Osteocyte (in vitro differentiated cells): ENCODE measurements at places on chromosomes 7 and 10. TPM values are rescaled to one million over a fixed set of nuclear protein-coding genes. Genes with fewer than 3 reads are reported as not detected.

DNA sequence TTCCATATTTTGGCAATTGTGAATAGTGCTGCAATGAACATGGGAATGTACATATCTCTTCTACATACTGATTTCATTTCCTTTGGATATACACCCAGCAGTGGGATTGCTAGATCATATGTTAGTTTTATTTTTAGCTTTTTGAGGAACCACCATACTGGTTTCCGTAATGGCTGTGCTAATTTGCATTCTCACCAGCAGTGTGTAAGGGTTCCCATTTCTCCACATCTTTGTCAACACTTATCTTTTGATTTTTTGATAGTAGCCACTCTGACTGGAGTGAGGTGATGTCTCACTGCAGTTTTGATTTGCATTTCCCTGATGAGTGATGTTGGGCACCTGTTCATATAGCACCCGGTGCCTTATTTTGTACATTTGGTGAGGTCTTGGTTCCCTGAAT lies 519.6 kb downstream of the REEP3 start:
- H3K4me1 ChIP-seq: peaks cover 14% of the 10 kb centered on the region
- H3K4me3 ChIP-seq: no peak overlapping the region
- H3K36me3 ChIP-seq: no peaks in the 10 kb centered on the region
- peaks cover 10% of the 10 kb centered on the region for H3K27me3 ChIP-seq

DNA sequence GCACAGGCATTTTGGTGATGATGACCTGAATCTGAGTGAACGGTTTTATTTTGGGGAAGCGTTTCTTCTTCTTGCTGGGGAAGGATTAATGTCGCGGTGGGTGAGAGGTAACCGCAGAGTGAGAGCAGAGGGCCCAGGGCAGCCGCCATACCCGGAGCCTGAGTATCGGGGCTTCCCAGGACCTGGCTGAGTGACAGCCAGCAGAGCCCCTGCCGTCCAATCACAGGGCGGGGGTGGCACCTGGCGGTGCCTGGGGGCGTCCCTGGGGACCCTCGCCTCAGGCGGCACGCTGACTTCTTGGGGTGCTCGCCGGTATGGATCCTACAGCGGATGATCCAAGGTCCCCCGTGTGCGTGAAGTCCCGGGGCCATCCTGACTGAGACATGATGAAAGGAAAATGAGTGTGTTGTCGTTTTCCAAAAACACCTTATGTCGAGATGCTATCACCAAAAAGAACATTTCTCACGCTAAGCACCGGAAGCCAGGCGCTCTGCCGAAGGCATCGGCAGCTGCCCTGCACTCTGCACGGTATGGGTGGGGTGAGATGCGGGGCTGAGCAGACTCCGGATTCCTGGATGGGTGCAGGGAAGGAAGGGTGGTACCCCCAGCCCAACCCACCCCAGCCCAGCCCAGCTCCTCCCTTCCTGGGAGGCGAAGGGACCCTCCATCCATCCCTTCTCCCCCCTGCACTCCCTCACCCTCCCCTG lies 227.9 kb upstream of the SHH start:
- no peaks in the 10 kb centered on the region for H3K4me1 ChIP-seq
- DNase-seq: no peak
- H3K4me3 ChIP-seq: no peak overlapping the region
- no peak overlapping the region for H3K27ac ChIP-seq
- no peaks in the 10 kb centered on the region for H3K27me3 ChIP-seq

- peaks cover 56% of the 10 kb centered on the region for H3K36me3 ChIP-seq
- no peaks in the 10 kb centered on the region for H3K27me3 ChIP-seq
- no peak overlapping the region for H3K4me3 ChIP-seq
These were observed 210.6 kb downstream of the TCF7L2 start for GRCh38 chr10:113160641-113161040.

The STOX1 gene
- 1.3 and 1.6 TPM in 2 replicates for total RNA-seq

- H3K4me1 ChIP-seq: no peaks in the 10 kb centered on the region
- H3K27me3 ChIP-seq: peaks cover 28% of the 10 kb centered on the region
- H3K4me3 ChIP-seq: no peak overlapping the region
- DNase-seq: no peak
These were observed 162.7 kb downstream of the PTPN20 start for GRCh38 chr10:47073967-47074366.

DNA sequence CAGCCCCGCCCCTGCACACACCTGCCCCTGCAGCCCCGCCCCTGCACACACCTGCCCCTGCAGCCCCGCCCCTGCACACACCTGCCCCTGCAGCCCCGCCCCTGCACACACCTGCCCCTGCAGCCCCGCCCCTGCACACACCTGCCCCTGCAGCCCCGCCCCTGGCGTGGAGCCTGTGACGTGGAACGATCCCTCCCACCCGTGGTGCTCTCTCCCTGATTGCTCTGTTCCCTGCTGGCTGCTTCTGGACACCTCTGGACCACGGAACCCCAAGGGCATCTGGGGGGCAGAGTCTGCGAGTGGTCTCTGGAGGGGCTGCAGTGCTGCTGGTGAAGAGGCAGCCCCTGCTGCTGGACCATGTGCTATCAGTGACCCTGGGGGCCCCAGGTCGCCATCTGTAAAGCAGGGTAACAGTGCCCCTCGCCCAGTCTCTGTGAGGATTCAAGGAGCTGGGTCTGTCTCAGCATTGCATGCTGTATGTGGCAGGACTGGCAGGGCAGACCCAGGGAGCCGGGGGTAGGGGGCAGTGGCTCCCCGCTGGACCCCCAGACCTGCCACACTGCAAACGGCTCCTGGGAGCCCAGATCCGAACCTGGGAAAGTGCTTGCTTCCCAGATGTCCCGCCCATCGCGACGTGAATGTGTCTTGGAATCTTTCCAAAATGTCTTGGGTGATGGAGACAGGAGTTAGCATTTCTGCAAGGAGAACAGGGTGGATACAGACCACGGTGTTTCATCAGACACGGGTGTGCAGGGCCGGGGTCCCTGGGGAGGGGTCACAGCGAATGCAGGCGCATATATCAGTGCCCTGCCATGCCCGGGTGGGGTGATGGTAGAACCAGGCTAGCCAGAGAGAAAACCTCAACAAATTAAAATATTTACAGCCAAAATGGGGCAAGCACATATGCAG lies 27.9 kb upstream of the NKX6-2 start:
- no peak for DNase-seq
- no peaks in the 10 kb centered on the region for H3K4me1 ChIP-seq
- H3K27ac ChIP-seq: no peak overlapping the region
- H3K36me3 ChIP-seq: no peaks in the 10 kb centered on the region

- DNase-seq: no peak
- no peak overlapping the region for H3K27ac ChIP-seq
- H3K4me3 ChIP-seq: no peak overlapping the region
- H3K36me3 ChIP-seq: no peaks in the 10 kb centered on the region
- peaks cover 19% of the 10 kb centered on the region for H3K27me3 ChIP-seq
- no peaks in the 10 kb centered on the region for H3K4me1 ChIP-seq
These were observed 16.2 kb downstream of the RAMP3 start for GRCh38 chr7:45173596-45174327.

DNA sequence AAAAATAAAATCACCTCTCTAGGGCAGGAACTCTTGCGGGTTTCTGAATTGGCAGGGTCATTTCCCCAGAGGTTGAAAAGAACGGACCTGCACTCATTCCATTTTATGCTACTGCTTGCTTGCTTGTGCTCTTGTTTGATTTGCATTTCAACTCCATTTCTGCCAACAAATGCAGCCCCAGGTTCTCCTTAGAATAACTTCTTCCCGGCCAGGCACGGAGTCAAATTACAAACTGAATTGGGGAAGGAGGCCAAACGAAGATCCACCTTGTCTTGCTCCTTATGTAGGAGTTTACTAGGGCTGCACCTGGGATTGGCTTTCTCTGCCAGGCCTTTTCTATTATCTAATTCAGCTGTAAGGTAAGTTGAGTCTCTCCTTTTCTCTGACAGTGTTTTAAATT lies 79.6 kb downstream of the HGF start:
- H3K27ac ChIP-seq: peak overlapping the region; percentile 96
- H3K27me3 ChIP-seq: no peaks in the 10 kb centered on the region
- H3K4me3 ChIP-seq: peak overlapping the region; percentile 77
- H3K4me1 ChIP-seq: peaks cover 86% of the 10 kb centered on the region
- no peak for DNase-seq

The MBL2 gene
- total RNA-seq: not detected in 2 replicates

- no peak overlapping the region for H3K4me3 ChIP-seq
- no peak overlapping the region for H3K27ac ChIP-seq
- no peak for DNase-seq
- no peaks in the 10 kb centered on the region for H3K36me3 ChIP-seq
- H3K4me1 ChIP-seq: peaks cover 5% of the 10 kb centered on the region
- H3K27me3 ChIP-seq: no peaks in the 10 kb centered on the region
These were observed 122.1 kb upstream of the RNF32 start for GRCh38 chr7:156518466-156518865.

The CYP3A7 gene
- total RNA-seq: not detected in 2 replicates

GRCh38 chr7:13282377-13282980 lies 595.0 kb downstream of the ARL4A start:
- H3K36me3 ChIP-seq: no peaks in the 10 kb centered on the region
- H3K4me1 ChIP-seq: peaks cover 7% of the 10 kb centered on the region
- H3K27ac ChIP-seq: no peak overlapping the region
- no peak overlapping the region for H3K4me3 ChIP-seq
- no peak for DNase-seq

DNA sequence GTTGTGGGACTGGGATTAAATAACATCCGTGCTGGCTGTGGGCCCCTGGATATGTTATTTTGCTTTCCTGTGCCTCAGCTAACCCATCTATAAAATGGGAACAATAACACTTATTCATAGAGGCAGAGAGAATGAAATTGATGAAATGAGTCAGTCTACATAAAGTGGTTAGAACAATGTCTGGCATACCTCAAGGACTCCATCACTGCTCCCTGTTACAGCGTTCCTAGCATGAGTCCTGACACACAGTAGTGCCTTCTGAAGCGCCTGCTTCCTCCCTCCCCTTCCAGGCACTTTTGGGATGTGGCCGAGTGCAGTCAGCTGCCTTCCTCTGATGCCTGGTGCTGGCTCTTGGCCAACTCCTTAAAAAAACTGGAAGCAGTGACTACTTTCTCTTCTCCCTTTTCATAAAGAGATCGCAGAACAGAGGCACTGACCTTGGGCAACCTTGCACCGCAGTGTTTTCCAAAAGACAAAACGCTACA lies 108.4 kb upstream of the ZMIZ1 start:
- DNase-seq: no peak
- no peaks in the 10 kb centered on the region for H3K27me3 ChIP-seq
- peaks cover 55% of the 10 kb centered on the region for H3K4me1 ChIP-seq

- DNase-seq: no peak
- H3K27ac ChIP-seq: no peak overlapping the region
- H3K4me1 ChIP-seq: peaks cover 3% of the 10 kb centered on the region
- no peaks in the 10 kb centered on the region for H3K36me3 ChIP-seq
- H3K27me3 ChIP-seq: no peaks in the 10 kb centered on the region
- H3K4me3 ChIP-seq: no peak overlapping the region
These were observed 182.0 kb downstream of the THSD7A start for GRCh38 chr7:11650030-11650429.

The CYP17A1 gene
- total RNA-seq: not detected in 2 replicates

The SYT15B gene
- total RNA-seq: 10.5 and 10.9 TPM in 2 replicates

- no peak overlapping the region for H3K4me3 ChIP-seq
- DNase-seq: no peak
- H3K27me3 ChIP-seq: no peaks in the 10 kb centered on the region
These were observed 149.9 kb downstream of the NEURL1 start for GRCh38 chr10:103643381-103643780.

DNA sequence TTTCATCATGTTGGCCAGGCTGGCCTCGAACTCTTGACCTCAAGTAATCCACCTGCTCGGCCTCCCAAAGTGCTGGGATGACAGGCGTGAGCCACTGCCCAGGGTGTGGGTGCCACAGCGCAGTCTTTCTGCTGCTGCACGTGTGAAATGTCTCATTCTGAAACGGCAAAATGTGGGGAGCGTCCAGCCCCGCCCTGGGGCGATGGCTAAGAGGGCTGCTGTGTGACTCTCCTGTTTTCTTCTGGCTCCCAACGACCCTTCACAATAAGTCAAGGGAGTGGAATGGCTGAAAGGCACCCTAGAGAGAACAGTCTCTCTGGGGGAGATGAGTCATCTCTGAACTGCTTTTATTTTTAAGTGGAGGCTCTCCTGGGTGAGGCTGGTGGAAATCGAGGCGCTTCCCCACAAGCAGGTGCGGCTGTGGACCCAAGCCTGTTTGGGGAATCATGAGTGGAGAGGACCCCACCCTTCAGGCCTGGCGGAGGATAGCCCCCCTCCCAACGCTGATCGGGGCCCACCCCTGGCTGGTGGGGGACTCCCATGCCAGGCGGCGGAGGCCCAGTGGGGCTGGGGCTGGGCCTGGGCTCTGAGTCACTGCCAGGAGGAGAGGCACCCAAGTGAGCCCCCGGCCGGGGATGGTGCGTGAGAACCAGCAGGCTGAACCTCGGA lies 18.0 kb downstream of the ADAP1 start:
- DNase-seq: no peak
- H3K4me1 ChIP-seq: peaks cover 11% of the 10 kb centered on the region
- H3K27ac ChIP-seq: no peak overlapping the region
- no peaks in the 10 kb centered on the region for H3K36me3 ChIP-seq

DNA sequence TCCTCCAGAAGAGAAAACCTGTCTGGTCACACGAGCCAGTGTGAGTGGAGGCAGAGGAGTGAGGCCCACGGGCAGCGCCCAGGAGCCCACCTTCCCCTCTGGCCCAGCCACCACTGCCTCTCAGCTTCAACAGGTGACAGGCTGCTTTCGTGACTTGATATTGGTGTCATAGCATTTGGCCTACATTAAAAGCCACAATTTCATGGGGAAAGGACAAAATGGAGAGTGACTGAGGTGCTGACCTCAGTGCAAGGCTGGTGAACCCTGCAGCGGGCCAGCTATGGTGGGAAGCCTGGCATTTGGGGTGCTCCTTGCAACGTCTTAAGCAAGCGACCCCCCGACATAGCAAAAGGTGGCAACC lies 21.3 kb downstream of the ECHDC3 start:
- DNase-seq: no peak
- H3K4me3 ChIP-seq: no peak overlapping the region
- no peak overlapping the region for H3K27ac ChIP-seq
- peaks cover 4% of the 10 kb centered on the region for H3K27me3 ChIP-seq
- no peaks in the 10 kb centered on the region for H3K36me3 ChIP-seq

The CDHR1 gene
- total RNA-seq: 0.24 TPM in 1 of 2 replicates, not detected in the other

DNA sequence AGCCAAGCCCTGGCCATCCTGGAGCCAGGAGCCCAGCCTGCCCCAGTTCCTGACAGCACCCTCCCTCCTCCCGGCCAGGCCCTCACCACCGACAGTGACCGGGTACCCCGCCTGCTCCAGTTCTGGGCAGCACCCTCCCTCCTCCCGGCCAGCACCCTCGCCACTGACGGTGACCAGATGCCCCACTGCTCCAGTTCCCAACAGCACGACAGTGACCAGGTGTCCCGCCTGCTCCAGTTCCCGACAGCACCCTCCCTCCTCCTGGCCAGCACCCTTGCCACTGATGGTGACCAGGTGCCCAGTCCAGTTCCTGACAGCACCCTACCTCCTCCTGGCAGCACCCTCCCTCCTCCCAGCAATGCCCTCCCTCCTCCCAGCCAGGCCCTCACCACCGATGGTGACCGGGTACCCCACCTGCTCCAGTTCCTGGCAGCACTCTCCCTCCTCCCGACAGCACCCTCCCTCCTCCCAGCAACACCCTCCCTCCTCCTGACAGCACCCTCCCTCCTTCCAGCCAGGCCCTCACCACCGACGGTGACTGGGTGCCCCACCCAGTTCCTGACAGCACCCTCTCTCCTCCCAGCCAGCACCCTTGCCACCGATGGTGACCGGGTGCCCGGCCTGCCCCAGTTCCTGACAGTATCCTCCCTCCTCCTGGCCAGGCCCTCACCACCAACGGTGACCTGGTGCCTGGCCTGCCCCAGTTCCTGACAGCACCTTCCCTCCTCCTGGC lies 40.3 kb downstream of the VIPR2 start:
- H3K27me3 ChIP-seq: no peaks in the 10 kb centered on the region
- H3K36me3 ChIP-seq: no peaks in the 10 kb centered on the region
- no peak overlapping the region for H3K4me3 ChIP-seq
- DNase-seq: no peak

The CADPS2 gene
- total RNA-seq: 0.81 and 1.0 TPM in 2 replicates
